Esophagus mucosa (tissue), 1 donor: ENCODE measurements at places on chromosomes 6 and 20. TPM values are rescaled to one million over a fixed set of nuclear protein-coding genes. Genes with fewer than 3 reads are reported as not detected.

PNLDC1 gene
- not detected for total RNA-seq

RAD21L1 gene
- total RNA-seq, result not detected

HLA-DMB gene
- 5.5 TPM for total RNA-seq

REM1 gene
- 0.20 TPM for total RNA-seq

CTCFL gene
- total RNA-seq, result not detected

GRCh38 chr6:4848382-4849068, 72.3 kb downstream of the CDYL start:
- no peak for ATAC-seq

GRCh38 chr6:139654888-139655782, 280.7 kb upstream of the CITED2 start:
- ATAC-seq, result peak; percentile 52

- ATAC-seq, result no peak
Observed at GRCh38 chr20:24960861-24961260, 11.8 kb downstream of the CST7 start.

GRCh38 chr6:9484686-9485085, 930.2 kb downstream of the TFAP2A start:
- no peak for ATAC-seq

DNA sequence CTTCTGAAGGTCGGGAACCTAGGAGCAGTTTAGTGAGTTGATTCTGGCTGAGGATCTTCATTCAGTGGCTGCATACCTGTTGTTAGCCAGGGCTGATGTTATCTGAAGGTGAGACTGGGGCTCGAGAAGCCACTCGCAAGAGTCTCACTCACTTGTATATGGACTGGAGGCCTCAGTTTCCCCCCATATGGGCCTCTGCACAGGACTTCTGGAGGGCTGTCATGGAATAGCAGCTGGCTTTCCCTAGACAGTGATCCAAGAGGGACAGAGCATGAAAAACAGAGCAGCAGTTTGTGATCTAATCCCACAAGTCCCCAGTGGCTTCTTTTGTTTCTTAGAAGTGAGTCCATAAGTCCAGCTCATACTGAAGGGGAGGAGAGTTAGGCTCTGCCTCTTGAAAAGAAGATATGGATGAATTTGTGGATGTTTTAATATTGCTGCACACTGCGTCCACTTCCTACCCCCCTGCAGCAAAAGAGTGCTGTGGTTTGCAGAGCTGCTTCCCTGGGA, 623.4 kb downstream of the CDH26 start:
- no peak for ATAC-seq

DNA sequence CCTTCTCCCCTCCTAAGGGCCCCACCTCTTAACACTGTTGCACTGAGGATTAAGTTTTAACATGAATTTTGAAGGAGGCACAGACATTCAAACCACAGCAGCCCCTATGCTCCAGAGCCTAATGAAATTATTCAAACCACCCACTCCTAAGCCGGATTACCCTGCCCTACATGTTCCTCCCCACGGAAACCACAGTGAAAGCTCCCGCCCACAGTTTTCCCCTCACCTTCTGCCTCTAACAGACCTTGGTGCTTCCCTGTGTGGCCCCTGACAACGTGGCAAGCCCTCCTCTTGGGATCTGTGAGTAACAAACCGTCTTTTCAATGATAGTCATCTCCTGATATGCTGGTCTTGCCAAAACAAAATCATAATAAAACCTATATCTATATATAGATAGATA, 74.8 kb downstream of the RIN2 start:
- no peak for ATAC-seq

DNA sequence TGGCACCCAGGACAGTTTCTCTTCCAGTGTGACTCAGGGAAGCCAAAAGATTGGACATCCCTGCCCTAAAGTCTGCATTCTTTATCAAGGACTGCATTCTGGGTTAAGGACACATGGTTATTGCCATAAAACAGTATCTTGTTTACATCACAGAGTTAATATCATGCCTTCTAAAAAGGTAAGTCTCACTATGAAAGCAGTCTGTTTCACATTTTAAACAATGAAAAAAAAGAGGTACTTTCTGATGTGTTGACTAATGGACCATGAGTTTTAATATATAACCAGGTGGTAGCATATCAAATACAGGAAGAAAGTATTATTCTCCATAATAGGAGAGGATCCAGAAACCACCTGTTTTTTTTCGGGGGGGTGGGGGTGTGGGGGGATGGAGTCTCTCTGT, 93.7 kb downstream of the TIAM2 start:
- ATAC-seq, result no peak

- ATAC-seq, result no peak
Observed at GRCh38 chr6:68653074-68653705, 18.1 kb downstream of the ADGRB3 start.

DNA sequence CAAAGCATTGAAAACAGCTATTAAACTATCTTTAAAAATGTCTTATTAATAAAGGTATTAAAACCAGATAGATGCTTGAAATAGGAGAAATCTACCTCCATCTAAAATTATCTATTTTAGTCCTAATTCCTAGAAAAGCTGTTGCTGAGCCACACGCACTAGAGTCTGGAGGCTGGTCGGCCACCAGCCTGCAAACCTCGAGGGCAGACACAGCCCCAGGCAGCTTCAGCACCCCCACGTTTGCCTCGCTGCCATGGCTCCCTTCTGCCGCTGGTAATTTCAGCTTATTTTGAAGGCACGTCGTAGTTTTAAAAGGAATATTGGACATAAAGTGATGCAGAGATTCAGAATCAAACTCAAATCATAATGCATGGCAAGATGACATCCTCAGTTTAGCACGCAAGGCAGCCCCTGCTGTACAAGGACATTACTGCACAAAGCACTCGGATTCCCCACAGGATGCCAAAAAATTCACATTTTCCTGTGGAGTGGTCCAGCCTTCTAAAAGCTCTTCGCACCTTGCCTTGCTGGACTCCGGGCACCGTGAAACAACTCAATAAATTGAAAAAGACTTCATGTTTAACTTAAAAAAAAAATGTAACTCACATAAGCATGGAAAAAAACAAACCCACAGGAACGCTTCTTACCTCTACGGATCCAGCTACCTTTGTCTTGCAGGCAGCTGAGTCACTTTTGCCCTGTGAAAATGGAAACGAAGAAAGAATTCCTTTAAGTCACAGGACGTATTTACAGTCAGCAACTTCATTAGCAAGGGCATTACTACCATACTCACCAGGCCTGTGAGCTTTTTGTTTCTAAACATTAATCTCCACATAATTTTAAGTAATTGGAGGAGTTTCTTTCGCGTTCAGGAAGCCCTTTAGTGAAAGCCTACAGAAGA, 143.4 kb upstream of the RPS6KA2 start:
- no peak for ATAC-seq
